NCI-H446 treated with DMSO at 0.1 percent for 48 hours (cell line): ENCODE measurements at places on chromosomes 2 and 18.

DNA sequence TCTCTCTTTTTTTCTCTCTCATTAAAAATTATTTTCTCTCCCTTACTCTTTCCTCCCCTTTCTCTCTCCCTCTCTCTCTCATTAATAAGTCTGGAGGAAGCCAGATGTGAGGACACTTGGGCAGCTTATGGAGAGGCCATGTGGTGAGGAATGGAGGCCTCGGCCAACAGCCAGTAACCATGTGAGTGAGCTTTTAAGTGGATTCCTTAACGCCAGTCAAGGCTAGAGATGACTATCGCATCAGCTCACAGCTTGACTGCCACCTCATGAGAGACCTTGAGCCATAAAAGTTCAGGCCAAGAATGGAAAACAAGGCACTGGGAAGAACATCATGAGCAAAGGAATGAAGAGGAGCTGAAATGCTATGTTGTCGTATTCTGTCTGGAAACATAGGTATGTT is 39.1 kb downstream of the ETAA1 start:
- DNase-seq, result peak; percentile 33

- no peak for DNase-seq
Measured at GRCh38 chr2:171318463-171318934, 115.3 kb downstream of the METTL8 start.

GRCh38 chr2:143132355-143132754 is 3.1 kb downstream of the ARHGAP15 start:
- DNase-seq, result no peak

- DNase-seq, result no peak
Measured at GRCh38 chr2:26493566-26493965, 15.6 kb upstream of the OTOF start.

GRCh38 chr2:144886862-144887261 is 366.9 kb upstream of the ZEB2 start:
- DNase-seq, result peak; percentile 66

DNA sequence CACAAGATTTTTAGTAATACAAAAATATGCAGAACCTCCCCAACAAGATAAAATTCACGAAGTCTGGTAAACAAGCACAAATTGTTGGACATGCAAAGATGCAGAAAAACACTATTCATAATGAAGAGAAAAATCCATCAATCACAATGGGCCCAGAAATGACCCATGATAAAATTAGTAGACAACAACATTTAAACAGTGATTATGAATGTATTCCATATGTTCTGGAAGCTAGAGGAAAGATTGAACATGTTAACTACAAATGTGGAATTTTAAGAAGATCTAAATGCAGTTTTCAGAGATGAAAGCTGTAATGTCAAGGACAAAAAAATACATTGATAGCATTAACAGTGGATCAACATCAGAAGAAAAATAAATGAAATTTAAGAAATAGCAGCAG is 243.3 kb upstream of the LINC00305 start:
- DNase-seq, result no peak

DNA sequence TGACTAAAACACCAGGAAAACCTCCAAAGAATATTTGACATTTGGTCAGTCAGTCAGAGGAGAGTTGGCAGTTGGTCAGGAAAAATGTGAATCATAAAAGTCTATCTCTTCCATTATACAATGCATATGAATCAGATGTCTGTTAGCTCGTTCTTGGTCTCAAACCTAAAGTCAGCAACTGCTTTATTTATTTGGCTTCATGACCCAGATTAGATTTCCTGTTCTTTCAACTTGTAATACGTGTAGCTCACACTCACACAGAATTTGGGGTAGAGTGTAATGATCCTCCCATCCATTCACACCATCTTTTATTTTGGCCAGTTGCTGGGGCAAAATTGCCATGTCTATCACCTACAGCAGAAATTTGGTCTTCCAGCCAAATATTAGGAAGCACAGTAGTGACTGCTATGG is 81.9 kb upstream of the COL5A2 start:
- peak; percentile 30 for DNase-seq

GRCh38 chr2:177584030-177584692 is 191.6 kb downstream of the AGPS start:
- DNase-seq, result no peak

DNA sequence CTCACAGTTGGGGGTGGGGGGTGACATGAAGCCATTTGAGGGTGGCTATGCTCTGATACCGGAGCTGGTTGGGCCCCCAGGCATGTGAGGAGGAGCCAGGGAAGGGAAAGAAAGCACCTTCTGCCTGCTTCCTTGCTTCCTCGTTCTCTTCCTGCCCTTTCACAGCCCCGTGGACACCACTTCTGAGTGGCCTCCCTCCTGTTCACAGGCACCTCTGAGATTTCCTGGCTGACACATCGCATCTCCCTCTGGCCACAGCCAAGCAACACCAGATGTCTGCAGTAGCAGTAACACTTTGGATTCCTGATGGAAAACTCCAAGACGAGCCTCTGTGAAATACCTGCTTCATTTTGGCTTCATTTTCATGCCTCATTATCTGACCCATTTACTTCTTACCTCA is 64.7 kb upstream of the ST3GAL5 start:
- DNase-seq, result no peak

DNA sequence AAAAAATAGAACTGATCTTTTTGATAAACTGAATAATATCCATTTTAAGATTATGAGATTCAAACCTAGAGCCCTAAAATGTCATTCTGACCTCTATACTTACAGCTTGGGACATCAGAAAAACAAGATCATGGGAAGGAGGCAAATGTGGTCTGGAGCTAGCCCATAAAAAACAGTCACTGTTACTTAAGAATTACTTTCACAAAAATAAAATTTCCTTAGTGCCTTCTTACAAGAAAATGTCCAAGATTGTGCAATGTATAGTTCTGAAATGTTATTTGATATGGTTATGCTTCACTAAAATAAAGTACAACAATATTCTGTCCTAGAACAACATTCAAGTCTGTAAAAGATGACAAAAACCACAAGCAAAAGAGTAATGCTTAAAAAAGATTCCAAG is 247.6 kb downstream of the DYM start:
- DNase-seq, result no peak

DNA sequence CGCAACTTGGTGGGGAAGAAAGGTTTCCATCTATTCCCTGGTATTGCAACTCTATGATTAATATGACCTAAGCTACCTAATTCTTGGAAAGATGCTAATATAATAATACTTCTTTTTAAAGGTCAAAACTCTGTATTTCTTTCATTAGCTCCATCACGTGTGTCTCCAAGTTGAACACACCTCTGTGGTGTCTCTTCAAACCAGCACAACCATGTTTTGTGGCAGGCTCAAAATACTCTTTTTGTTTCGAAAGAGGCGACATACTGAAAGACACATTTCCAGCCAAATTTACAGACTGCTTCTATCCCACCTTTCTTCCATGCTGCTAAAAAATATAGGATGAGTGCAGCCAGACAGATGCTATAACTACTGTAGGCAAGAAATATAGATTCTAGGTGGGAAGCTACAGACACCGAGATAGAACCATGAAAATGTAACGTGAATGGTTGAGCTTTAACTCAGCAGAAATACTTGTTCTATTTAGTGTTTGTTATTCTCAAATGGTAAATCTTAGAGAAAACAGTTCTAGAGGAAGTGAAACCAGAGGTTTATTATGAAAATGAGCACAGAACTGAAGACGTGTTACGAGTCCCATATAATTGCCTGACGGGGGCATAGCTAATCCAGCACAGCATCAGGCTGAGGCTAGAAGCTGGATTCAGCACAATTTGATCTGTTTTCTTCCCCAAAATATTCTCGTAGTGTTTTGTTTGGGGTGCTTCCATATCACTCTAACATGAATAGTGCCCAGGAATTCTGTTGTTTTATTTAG is 991.5 kb upstream of the FANCL start:
- DNase-seq, result no peak

GRCh38 chr2:49971453-49971852 is 817.1 kb upstream of the FSHR start:
- no peak for DNase-seq

DNA sequence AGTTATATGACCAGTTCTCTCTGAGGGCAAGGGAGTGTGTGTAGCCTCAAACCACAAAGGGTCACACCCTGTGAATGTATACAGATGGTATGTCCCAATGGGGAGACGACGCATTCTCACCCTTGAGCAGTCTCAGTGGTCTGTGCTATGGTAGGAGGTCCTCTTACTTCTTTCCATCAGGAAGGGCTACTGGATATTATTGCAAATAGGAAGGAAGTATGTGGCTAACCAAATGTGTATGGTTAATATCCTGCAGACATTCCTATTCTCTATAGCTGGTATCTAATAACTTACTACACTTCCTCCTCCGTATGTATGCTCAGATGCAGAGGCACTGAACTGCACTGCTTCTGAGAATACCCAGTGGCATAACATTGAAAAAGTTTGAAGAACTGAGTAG is 306.7 kb upstream of the CCDC68 start:
- DNase-seq, result no peak

DNA sequence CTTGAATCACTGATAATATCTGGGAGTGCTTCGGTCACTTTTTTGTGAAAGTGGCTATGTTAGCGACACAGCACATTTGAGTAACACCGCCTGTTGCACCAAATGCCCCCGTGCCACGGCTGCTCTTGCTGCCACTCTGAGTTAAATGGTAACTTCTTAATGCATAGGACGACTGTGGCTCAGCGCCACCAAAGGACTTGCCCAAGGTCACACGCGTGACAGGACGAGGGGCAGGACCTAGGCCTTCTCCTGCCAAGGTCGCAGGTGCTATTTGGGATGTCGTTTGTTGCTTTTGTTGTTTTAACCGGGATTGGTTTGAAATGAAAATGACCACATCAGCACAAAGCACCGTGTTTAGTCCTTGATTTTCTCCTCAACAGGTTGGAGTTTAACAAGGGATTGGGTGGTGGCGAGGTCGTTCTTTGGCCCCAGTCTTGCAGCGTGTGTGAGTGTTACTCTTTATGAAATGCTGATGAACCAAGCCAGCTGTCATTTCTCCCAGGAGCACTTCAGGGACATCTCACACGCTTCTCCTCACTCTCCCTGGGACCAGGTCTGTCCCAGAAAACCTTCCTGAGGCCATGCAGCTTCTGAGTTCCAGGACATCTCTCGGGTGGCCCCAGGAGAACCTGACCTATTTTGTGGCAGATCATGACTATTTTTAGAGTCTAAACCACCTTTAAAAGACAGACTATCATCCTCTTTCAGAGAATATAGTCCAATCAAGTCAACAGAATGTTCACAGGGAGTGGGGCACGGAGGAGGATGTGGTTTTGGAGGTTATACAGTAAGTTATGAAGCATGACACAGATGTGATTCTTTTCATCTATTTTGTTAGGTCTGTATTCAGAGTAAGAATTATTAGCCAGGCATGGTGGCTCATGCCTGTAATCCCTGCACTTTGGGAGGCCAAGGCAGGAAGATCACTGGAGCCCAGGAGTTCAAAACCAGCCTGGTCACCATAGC is 49.9 kb downstream of the MTCL1 start:
- no peak for DNase-seq

DNA sequence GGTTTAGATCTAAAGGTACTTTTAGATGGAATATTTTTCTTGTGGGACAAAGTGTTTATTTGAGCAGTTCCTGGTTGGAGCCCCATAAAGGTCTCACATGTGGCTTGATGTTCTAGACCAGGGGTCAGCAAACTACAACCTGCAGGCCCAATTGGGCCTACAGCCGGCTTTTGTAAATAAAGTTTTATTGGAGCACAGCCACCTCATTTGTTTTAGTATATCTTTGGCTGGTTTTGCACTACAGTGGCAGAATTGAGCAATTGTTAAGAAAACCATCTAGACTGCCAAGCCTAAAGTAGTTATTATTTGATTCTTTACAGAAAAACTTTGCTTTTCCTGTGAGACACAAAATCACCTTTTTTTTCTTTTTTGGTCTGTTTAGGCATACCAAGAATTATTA is 41.6 kb downstream of the NDC80 start:
- DNase-seq, result no peak

- no peak for DNase-seq
Measured at GRCh38 chr2:159620796-159621195, 4.4 kb upstream of the BAZ2B start.

DNA sequence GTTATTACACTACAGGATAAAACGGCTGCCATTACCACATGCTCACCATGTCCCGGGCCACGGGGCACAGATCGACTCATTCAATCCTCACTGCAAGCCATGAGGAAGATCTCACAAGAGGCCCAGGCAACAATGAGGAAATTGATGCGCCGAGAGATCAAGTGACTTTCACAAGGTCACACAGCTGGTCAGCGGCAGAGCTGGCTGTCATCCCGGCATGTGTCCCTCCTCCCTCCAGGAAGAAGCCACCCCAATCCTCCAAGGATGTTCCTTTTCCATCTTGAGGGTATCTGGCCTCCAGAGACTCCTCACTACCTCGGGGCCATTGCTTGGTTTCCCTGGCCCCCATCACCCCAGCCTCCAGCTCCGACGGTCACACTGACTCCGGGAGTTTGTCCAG is 65.3 kb upstream of the GLI2 start:
- DNase-seq, result no peak

- no peak for DNase-seq
Measured at GRCh38 chr2:194205568-194206227, 1451.3 kb upstream of the SLC39A10 start.

DNA sequence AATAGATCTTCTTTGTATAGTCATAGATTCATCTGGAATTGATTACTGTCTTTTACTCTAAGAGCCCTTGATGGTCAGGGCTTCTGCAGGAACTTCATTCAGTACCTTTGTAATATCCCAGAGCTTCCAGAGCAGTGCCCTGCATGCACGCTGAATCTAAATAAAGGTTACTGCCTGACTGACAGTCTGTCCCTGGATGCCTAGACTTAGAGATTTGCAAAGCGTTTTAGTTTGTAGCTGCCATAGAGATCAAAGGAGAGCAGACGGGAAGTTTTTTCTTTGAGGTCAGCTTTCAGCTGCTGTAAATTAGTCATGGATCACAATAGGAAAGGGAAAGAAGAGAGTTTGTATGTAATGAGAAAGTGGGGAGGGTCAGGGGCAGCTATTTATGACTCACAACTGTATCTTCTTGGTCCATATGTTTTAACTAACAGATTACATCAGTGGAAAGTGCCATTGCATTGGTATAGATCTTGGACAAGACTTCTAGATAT is 45.2 kb upstream of the NYAP2 start:
- DNase-seq, result no peak
